Activated gamma-delta T cell treated with Interleukin-2 at 50 U/mL for 16 hours (primary cell): ENCODE measurements at places on chromosomes 7 and 10.

DNA sequence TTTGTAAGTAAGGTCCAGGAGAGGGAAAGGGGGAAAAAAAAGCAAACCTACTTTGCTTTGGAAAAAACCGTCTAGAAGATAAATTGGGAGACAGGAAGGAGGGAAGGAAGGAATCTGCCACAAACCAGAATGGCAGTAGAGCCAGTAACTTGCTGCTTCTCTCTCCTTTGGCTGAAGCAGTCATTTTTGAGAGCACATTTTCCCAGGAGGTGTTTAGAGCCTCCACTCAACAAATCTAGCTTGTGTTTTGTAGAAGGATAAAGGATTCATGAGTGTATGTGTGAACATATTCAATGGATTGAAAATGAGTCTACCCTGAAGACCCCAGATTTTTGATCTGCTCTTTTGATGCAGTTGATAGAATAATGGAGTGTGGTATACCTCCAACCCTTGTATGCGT is 2.6 kb downstream of the NRG3 start:
- DNase-seq = no peak

DNA sequence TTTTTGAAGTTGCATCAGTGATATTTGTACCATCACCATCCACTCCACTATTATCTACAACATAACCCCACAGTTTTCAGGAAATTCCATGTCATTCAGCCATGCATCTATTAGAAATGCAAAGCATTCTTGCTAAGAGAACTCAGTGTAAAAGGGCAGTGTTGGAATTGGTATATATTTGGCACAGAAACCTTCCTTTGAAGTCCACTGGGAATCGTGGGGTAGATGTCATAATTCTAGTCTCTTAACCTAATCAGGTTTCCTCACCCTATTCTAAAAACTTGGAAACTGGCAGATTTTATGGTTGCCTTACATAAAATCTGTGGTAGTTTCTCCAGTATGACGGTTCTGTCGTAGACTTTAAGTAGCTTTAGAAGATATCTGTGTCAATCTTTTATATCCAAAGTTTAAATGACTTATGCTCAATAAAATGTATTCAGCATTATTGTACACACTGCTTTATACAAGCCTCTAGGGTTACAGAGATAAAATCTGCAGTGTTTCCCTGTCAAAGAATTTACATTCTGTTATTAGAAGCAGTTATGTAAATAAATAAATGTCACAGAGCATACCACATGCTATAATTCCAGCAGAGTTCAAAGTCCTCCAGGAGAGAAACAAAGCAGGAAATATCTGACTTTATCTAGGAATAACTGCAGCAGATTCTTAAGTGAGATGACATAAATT is 704.4 kb upstream of the CELF2 start:
- DNase-seq = no peak

- DNase-seq = peak; percentile 0
Measured at GRCh38 chr7:157527686-157528085, 190.9 kb downstream of the DNAJB6 start.

- DNase-seq = no peak
Measured at GRCh38 chr7:15463801-15464666, 97.8 kb downstream of the AGMO start.

DNA sequence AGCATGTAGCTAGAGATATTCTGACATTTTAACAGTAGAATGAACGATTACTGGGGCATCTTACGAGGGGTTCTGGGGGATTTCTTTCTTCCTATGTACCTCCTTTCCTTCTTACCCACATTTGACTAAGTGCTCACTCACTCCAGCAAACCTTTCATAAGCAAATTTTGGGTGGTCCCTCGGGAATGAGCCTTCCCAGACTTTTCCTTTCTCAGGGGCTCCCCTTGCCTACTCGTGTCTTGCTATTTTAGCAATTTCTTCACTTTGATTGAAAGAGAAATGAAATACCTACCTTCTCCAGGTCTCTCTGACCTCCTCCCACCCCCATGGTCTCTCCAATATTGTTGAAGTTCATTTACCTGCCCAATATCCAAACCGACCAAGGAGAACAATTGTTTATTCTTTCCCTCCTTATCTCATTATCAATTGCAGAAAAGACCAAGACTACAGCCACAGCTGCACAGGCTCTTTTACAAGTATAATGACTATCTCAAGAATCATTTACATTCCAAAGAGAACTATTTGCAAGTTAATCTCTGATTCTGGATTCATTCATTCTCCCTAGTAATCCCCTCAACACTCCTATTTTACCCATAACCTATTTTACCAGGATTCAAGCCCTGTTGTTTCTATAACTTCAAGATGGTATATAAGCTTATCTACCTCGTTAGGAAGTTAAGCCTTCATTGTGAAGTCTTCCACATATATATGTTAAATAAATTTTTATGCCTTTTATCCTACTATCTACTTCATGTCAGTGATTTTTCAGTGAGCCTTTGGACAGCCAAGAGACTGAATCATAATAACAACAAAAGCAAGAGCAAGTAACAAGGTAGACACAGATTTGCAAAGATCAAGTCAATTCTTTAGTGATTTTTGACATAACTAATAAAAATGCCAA is 480.6 kb downstream of the IPMK start:
- DNase-seq = no peak

DNA sequence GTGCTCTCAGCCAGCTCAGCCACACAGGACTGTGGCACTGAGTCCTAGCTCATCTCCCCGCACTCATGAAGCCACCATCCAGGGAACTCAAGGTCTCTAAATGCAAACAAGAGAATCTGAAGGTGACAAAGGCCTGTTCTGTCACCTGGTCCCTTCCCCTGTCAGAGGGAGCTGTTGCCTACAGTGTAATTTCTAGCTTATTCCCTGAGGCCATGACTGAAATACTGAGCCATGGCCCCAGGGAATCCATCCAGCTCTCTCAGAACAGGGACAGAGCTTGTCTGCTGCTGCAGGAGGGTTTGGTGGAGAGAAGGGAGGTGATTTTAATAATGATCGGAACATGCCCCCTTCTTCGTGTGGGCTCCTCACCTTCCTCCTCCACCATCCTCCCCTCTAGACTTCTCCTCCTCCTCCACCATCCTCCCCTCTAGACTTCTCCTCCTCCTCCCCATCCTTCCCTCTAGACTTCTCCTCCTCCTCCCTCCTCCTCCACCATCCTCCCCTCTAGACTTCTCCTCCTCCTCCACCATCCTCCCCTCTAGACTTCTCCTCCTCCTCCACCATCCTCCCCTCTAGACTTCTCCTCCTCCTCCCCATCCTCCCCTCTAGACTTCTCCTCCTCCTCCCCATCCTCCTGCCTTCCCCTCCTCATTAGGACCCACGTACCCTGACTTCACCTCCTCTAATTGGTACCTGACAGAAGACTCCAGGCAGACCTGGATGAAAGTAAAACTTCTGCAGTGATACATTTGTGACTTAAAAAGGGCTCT is 338.0 kb upstream of the MKI67 start:
- no peak for DNase-seq

GRCh38 chr10:86979296-86979818 is 11.1 kb downstream of the ADIRF start:
- no peak for DNase-seq

- DNase-seq = no peak
Measured at GRCh38 chr10:132845780-132846595, 60.0 kb upstream of the NKX6-2 start.

GRCh38 chr10:19966751-19967150 is 150.5 kb downstream of the PLXDC2 start:
- DNase-seq = no peak

DNA sequence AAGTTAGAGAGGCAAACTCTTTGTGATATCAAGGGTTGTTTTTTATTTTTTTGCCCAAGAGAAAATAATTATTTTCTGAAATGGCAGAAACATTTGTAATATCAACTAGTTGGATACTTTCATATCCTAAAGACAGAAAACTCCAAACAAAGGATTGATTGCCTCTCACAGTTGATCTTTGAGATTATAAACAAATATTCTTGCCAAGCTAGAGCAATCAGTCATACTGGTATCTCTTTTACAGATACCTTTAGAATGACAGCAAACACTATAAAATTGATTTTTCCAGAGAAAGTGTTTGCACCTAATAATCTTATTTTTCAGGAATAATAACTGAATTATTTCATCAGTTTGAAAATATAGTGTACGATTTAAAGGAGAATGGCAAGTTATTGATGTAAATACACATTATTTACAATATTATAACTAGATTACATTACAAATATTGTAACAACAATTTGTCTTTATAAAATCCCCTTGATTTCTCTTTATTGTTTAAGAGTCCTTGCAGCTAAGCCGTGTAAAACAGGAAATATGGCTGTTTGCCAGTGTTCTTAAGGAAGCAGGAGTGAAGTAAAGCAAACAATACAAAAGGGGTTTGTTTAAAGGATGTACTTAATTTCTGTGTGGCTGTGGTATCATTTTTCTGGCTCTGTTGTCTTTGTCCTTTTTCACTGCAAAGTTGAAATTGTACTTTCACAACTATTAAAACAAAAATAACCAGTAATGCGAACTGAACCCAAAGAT is 58.4 kb downstream of the MAPK8 start:
- no peak for DNase-seq

DNA sequence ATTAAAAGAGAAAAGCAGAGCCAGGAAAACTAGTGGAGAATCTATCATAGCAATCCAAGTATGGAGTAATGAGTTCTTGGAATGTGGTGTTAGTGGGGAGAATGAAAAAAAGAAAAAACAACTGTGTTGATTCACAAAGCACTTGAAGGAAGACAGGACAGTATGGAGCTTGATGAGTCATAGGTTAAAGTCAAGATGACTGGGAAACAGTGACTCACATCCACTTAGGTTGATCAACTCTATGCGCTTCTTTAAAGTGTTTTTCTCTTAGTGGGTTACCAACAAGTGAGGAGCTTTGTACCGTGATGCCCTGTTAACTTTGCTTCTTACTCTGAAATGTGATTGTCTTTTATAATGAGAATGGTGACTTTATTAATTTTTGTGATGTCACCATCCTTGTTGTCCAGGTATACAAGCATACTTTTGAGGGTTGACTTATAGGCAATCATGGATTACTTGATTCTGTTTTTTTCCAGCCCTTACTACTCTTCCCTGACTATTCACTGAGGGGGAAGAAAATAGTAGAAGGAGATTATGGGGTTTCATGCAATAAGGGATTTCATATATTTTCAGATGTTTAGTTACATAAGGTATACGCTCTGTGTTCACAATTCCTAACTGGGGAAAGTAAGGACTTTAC is 32.1 kb upstream of the MDFIC start:
- no peak for DNase-seq

DNA sequence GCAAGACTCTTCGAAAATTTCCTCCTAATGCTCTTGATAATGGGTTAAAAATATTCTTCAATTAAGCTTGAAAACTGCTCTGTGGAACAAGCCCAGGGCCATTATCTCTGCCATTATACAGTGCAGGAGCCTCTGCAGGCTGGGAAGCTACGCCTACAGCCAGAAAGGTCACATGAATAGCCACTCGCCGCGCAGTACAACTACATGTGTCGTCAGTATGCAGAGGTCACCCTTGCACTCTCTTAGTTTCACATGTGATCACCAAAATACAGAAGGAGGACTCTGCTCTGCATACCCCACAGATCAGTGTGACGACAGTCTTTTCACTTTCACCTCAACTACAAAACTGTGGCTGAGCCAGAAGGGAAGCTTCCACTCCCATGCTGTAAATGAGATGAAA is 141.8 kb upstream of the C1QL3 start:
- DNase-seq = no peak
